H4 (cell line): ENCODE measurements at places on chromosomes 6 and 20. TPM values are rescaled to one million over a fixed set of nuclear protein-coding genes. Genes with fewer than 3 reads are reported as not detected.

DNA sequence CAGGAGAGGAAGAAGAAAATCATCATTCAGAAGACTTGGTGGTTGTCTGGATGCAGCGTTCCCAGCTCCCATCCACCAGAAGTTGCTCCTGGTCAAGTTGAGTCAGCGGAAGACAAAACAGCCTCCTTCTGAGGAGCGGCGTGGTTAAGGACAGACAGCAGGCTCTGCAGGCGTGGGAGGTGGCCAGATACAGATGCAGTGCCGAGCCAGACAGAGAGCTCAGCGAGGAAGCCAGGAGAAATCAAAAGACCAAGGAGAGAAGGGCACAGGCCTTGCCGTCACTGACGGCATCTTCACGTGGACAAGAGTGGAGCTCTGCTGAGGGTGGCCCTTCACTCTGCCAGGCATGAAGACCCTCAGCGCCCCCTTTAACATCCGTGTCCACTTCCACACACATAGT lies 158.5 kb downstream of the THBS2 start:
- DNase-seq = no peak

DNA sequence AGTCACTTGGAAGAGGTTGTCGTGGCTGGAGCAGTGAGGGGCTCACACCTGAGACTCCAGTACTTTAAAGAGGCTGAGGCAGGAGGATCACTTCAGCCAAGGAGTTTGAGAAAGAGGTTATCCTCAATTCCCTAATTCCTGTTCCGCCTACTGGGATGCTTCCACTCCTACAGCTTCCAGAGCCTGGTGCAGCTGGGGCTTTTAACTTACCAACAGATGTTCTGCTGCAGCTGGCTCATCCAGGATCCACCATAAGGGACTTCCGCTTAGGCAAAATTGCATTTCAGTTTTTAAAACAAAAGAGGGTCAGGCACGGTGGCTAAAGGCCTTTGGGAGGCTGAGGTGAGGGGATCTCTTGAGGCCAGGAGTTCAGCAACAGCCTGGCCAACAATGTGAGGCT lies 59.1 kb upstream of the CDYL start:
- DNase-seq = no peak

GRCh38 chr6:20696676-20697075 lies 162.4 kb downstream of the CDKAL1 start:
- DNase-seq = no peak

DNA sequence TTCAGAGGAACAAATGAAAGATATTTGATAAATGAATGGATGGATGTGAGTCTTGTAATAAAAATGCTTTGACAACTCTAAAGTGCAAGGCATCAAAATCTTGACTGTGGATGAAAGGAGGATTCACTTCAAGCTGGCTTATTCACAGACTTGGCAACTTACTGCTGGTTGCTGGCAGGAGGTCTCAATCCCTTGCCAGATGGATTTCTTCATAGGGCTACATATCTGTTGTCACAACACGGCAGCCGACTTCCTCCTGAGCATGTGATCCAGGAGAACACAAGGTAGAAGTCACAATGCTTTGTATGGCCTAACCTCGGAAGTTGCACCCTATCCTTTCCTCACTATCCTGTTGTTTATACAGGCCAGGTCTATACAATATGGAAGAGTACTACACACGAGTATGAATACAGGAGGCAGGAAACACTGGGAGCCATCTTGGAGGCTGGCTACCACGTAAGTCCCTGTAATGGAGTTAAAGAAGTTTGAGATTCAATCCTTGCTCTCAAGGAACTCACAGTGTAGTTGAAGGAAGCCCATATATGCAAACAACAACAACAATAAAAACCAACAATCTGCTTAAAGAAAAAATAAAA lies 97.9 kb downstream of the ID4 start:
- DNase-seq = no peak

GRCh38 chr6:8237668-8238067 lies 135.3 kb upstream of the EEF1E1 start:
- no peak for DNase-seq

GRCh38 chr6:3803627-3804468 lies 45.3 kb upstream of the FAM50B start:
- DNase-seq = peak; percentile 70

GRCh38 chr6:148736774-148737412 lies 9.9 kb upstream of the UST start:
- DNase-seq = peak; percentile 14

DNA sequence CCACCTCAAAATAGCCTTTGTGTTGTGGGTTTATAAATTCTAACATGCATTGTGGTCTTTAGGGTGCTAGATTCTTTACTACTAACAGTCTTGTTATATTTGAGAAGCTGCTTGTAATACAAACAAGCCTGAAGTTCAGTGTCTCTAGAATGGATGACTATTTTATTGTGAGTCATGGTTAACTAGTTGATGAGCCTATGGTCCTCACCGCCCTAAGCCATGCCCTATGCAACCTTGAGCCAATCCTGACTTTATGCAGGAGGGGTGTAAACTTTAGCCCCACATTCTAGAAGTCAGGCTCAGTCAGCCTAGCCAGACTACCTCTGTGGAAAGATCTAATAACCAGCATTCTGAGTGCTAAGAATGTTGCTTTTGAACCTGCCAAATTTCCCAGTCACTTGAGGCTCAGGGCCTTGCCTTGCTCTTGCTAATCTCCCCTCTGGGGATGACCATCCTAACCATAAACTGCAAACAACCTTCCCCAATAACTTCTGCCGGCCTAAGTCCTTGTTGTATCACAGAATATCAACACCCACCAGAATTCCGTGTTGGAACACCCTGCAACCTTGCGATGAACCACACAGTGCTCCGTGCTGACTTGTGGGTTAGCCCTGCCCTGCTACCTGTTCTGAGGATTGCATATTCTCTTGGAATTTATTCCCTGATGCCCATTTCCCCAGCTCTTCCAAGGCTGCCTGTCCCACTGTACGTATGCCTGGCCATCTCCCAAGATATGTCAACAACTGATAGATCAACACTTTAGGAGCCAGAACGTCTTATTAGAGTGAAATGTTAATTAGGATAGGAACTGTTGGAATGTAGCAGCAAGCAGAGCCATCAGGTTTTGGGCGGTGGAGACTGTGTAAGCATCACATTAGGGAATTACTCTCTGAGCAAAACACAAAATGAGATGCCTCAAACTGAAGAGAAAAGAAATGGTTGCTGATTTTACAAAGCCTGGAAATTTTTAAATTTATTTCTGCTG lies 71.7 kb upstream of the CEP85L start:
- no peak for DNase-seq

DNA sequence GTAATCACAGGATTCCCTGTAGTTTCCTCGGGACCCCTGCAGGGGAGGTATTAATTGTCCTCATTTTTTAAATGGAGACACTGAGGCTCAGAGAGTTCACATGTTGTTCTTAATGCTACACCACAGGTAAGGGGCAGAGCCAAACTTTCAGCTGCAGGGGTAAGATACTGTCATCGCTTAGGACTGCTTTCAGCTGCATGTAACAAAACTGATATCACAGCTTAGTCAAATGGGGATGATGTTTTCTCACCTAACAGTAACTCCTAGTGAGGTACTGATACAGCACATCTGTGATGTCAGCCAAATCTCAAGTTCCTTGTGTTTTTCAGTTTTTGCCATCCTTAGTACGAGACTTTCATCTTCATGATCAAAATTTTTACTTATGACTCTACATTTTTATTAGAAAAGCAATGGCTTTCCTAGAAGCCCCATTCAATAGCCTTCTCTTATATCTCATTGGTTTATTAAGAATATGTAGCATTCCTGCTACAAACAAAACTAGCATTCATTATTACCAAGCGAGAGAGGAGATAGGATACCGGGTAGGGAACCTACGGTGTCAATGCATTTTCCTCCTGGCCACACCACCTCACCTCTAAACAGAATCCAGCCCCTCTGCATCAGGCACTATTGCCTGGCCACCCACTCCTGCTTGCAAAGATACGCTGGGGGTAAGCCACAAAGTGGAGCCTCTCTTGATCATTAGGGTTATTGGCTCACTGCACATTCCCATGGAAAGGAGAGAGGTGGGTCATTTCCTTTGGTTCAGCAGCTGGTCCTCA lies 557.5 kb downstream of the CD83 start:
- no peak for DNase-seq

DNA sequence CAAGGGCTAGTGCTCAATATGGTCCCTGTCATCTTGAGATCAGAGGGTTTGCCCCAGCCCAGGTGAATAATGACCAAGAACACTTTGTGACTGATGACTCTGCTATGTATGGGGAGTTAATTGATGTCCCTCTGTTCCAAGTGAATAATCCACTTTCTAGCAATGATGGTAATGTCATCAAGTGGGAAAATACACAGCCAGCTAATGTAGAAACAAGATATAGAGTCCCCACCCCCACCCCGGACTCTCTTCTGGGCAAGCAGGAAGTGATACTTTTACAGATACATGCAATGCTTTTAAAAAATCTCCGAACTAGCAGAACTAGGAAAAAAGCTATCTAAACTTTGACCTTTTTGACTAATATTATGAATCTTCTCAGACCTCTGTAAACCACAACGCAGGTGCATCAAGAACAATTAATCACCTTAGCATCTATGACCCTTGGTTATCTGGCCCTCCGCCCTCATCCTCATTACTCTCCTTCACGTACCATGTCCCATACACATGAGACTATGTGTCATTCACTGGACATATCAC lies 30.5 kb downstream of the CNR1 start:
- no peak for DNase-seq

- DNase-seq = no peak
Observed at GRCh38 chr6:111581957-111582356, 23.7 kb downstream of the TRAF3IP2 start.

DNA sequence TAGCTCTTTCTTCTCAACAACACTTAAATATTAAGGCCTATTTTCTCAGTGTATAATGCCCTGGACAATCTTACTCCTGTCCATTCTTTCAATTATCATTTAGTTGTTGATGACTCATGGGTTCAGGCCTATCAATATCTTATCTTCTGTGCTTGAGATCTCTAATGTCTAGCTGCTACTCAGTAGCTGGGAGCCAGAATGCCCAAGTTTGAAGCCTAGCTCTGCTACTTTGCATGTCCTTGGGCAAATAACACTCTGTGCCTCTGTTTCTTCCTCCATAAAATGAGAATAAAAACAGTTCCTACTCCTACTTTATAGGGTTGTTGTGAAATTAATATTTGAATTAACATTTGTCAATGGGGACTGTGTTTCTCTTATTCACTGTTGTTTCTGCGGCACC lies 69.5 kb downstream of the MAN1A1 start:
- DNase-seq = no peak

DNA sequence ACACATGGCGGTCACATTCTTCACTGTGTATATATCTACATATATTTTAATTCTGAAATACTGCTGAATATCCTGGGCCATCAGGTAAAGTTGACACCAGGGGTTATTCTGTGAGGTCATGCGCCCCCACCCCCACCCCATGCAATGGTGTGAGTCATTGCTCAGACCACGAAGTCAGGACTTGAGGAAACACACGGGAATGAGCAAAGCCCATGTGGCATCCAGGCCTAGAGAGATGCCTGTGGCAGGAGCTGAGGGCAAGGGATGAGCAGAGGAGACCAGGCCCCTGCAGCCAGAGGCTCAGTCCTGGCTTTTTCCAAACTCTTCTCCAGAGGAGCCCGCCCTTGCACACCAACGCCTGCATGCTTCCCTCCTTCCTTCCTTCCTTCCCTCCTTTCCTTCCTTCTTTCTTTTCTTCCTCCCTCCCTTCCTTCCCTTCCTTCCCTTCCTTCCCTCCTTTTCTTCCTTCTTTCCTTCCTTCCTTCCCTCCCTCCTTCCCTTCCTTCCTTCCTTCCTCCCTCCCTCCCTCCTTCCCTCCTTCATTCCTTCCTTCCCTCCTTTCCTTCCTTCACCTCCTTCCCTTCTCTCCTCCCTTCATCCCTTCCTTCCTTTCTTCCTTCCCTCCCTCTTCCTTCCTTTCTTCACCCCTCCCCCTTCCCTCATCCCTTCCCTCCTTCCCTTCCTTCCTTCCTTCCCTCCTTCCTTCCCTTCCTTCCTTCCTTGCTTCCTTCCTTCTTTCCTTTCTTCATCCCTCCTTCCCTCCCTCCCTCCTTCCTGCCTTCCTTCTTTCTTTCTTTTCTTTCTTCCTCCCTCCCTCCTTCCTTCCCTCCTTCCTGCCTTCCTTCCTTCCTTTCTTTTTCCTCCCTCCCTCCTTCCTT lies 72.0 kb upstream of the INSM1 start:
- DNase-seq = peak; percentile 23

GRCh38 chr20:3539311-3540107 lies 68.7 kb downstream of the ATRN start:
- no peak for DNase-seq

DNA sequence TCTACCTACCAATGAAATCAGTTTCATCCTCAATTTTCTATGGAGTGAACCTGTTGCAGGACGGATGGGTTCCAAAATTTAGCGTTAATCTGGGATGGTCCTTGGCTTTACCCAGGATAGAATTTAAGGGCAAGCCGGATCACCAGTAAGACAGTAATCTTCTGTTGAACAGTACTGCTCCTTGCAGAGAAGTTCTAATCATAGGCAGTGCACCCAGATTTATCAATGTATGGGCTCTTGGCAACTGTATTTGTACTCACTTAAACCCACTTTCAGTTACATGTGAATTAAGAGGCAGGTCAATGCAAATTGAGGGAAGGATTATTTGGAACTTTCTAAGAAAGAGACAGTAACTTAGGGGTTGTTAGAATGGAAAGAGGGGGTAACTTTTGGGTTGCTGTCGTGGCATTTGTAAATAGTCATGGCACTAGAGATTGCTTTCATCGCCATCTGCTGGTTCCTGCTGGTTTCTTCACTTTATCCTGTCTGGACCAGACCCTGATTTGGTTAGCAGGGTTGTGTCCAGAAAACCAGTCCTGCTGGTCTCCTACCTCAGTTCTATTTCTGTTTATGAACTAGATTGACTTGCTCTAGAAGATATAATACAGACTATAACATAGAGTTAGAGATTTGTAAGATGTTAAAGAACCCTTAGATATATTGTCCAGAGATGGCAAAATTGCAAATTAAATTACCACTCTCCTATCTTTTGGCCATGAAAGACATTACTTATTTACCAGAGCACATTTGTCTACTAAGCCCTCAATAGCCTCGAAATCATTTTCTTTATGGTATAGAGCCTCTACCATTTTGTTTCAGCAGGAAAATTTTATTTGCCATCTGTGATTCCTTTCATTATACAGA lies 646.3 kb downstream of the UTRN start:
- peak; percentile 6 for DNase-seq

DNA sequence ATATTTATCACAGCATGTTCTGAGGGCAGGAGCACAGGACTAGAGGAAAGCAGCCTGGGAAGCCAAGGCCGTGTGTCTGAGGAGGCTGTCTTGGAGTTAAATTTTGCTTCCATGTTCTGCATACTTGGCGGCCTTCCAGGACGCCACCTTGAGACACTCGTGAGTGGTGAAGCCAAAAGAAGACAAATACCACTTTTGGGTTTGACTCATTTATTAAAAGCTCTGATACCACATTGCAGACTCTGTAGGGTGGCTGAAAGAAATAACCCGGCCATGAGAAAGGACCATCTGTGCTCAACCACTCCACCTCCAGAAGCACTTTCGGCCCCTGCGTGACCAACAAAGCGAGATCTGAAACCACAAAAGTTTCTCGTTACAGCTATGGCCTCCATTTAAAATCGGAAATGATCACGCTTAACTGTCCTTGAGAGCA lies 120.0 kb downstream of the TMEM242 start:
- no peak for DNase-seq

GRCh38 chr6:106178900-106179299 lies 92.8 kb downstream of the PRDM1 start:
- DNase-seq = no peak

- DNase-seq = no peak
Observed at GRCh38 chr6:163253556-163254213, 160.8 kb upstream of the QKI start.

GRCh38 chr6:1515781-1516180 lies 93.9 kb upstream of the FOXC1 start:
- no peak for DNase-seq

The HMGCLL1 gene
- total RNA-seq = 0.19 TPM in 1 of 2 replicates, not detected in the other

The PRR18 gene
- total RNA-seq = not detected in 2 replicates

The ATRN gene
- 14.8 and 18.4 TPM in 2 replicates for total RNA-seq

The PRPH2 gene
- not detected in 2 replicates for total RNA-seq
